Activated CD4-positive, alpha-beta T cell treated with anti-CD3 and anti-CD28 coated beads, Interleukin-2, Interleukin-6, amounts not matched to agents 100 ng/mL and 50 ng/mL, durations not matched to agents 16 hours and 8 hours (primary cell): ENCODE measurements at places on chromosomes 6 and 20.

GRCh38 chr6:68633972-68634725, 933 bp upstream of the ADGRB3 start:
- DNase-seq, result no peak

DNA sequence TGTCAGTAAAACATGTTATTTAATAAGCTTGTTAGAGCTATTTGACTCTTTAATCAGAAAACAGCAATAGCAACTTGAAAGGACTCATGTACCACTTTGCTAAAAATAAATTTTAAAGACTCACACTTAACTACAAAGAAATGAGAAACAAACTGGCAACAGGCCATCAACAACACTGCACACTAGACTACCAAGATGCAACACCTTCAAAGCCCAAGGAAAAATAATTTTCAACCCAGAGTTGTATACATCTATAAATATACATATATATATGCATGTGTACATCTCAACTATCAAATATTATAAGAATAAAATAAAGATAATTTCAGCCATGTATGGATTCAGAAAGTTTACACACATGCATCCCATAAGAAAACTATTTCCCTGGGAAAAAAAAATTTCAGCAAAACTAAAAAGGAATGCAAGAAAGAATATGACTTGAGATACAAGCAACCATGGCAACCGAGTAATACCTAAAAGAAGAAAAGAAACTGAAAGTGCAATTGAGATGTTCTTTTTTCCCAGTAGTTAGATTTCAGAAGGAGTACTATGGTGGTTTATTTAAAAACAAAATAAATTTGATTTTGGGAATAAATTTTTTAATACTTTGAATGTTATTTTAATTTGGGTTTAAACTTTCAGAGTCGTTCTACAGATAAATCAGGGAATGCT, 303.8 kb downstream of the UBE3D start:
- DNase-seq, result no peak

GRCh38 chr6:72328775-72329174, 293.1 kb upstream of the KCNQ5 start:
- DNase-seq, result no peak

- DNase-seq, result no peak
These were observed 125.6 kb downstream of the GRM4 start for GRCh38 chr6:34020278-34020677.

DNA sequence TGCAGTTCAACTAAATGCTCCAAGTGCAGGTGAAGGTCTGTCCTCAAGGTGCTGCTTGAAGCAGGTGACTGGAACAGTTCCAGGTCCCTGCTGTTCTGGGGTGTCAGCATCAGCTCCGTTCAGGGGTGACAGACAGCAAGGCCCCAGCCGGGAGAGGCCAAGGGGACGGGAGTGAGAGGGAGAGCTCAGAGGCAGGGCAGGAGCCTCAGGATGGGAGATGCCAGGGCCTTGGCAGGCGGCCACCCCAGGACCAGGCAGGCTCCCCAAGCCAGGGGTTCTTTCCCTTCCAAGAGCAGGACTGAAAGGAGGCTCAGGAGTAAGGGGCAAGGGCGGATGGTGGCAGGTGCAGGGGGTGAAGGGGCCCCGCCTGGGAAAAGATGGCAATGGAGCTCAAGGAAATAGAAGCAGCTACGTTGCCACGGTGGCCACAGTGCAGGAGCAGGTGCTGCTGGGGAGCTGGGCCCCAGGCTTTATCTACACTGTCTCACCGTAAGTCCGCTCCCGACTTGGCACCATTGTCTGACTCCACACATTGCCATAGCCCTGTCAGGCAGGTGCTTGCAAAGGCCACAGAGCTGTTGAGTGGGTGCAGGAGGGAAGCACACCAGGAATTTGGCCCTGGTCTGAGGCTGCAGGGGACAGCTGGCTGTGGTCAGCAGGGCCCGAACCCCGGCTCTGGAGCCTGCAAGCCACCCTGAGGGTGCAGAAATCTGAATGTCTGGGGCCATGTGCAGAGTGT, 43.1 kb downstream of the ERMARD start:
- no peak for DNase-seq
